Peyer's patch (tissue), 4 donors: ENCODE measurements at places on chromosomes 11 and 22.

DNA sequence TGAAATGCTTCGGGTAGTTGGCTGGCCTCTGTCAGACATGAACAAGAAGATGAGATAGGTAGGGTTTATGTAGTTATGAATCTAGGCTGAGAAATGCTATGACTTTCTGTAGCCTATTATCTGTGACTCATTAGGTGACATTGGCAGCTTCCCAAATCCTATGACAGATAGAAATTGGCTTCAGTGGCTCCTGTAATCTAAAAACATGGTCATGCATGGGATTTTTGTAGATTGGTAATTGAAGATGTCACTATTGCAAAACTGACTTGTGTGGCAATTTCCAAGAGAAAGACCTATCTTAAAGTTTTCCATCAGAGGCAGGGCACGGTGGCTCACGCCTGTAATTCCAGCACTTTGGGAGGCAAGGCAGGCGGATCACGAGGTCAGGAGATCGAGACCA lies 29.4 kb upstream of the GRIK4 start:
- DNase-seq: no peak

- no peak for DNase-seq
Measured at GRCh38 chr11:413120-414081, 1.4 kb downstream of the SIGIRR start.

DNA sequence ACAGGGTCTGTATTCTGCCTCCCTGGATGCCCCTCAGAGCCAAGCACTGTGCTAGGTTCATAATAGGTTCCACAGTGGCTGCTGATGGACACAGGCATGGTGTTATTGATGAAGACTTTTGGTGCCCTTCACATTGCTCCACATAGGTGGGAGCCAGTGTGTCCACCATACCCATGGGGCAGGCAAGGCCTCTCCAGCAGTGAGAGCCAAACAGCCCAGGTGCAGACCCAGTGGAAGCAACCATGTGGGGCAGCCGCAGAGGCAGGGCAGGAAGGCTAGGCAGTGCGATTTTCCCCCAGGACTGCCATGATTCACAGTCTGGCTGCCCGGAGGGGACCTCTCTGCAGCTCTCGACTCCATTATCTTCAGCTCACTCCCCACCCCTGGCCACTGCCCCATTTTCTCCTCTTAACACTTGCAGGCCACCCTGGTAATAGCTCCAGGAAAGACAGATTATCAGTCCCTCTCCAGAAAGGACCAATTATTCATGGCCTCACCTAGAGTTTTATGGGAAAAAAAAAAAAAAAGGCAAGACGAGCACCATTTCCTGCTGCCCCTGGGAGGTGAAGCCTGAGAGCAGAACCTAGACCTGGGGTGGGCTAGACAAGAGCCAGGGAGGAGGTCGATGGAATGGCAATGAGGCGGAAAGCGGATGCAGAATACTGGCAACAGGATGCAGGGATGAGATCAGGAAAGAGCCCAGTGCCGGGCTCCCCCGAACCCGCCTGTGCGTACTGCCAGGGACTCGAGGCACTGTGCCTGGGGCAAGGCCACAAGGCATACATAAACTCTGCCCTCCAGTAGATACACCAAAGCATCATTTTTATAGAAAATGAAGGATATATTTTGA lies 343.0 kb upstream of the NCAM1 start:
- no peak for DNase-seq

- no peak for DNase-seq
Measured at GRCh38 chr11:107741044-107741823, 29.4 kb upstream of the SLN start.

DNA sequence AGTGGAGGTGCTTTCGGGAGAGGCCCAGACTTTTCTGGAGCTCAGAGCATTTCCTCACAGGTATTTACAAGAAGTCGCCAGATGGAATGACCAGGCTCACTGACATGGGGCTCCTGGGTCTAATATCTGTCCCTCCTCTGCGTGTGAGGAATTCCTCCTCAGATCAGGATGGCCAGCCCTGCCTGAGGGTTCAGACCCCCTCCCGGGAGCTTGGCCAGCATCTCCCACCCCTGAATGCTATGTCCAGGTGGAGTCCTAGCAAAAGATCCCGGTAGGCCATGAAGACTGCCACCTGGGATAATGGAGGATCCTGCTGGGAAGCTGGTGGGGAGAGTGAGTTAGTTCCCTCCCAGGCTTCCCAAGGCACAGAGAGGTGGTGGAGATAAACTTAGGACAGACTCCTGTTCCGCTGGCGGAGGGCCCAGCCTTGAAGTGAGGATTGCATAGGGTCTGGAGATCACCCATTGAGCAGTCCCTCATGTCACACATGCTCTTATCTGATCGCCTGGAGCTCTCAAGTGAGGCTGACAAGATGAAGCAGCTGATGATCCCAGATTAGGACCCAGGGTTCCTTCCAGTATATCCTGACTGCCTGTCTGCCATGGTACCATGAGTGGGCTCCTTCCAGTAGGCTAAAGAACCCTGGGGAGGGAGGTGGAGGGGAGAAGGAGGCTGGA lies 5.7 kb downstream of the OAF start:
- DNase-seq: no peak

DNA sequence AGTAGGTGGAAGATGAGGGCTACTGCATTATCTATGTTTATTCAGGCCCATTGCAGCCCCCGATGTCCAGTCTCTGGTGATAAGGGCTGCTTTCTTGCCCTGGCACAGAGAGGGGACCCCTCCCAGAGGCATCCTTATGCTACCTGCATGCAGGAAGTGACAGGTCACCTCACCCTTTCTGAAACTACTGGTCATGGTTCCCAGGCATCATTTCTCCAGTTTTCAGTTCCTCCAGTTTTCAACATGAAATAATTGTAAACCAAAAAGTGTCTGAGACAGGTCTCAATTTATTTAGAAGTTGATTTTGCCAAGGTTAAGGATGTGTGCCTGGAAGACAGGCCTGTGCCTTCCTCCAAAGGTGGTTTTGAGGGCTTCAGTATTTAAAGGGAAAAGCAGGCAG lies 57.0 kb downstream of the CTTN start:
- no peak for DNase-seq

GRCh38 chr11:103488031-103488461 lies 378.8 kb downstream of the DYNC2H1 start:
- DNase-seq: no peak

DNA sequence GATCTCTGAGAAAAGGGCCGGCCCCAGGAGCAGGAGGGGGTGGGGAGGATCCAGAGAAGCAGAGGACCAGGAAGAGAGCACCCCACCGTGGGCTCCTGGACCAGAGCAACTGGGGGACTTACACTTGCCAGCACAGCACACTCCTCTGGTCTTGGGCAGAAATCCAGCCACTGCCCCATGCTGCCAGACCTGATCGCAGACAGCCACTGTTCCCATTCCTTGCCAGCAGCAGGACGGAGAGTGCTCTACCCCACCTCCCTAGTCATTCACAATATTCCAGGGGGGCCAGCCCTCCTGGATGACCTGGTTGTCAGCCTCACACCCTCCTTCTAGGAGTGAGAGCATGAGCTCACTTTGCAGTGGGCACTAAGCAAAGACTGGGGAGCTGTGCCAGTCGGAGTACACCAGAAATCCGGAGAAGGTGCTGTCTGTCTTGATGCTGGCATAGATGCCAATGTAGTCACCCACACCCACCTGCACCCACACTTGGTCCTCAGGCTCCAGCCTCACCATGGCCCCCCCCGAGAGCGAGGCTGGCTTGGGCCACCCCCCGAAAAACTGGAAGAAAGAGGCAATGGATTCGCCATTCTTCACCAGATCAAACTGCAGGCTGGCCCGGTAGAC lies 1.6 kb downstream of the C1QTNF5 start:
- DNase-seq: no peak

- no peak for DNase-seq
Measured at GRCh38 chr11:72716290-72716689, 35.9 kb downstream of the ARAP1 start.

- peak; percentile 46 for DNase-seq
Measured at GRCh38 chr11:6319001-6319703, 1.1 kb downstream of the CAVIN3 start.

DNA sequence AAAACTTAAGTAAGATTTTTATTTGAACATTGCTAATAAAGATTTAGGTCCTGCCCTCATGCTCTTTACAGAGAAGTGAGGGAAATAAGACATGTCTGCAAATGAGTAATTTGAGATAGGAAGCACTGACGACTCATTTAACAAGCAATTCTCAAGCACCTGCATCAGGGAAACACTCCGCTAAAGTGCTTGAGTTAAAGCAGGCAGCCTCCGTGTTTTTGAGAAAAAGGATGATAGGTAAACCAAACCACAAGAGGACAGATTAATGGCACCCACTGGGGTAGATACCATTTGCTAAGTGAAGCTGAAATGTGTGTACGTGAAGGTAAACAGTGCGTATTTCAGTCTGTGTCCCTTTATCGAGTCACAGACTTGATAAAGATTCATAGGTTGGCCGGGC lies 184.6 kb upstream of the CARD18 start:
- no peak for DNase-seq

- no peak for DNase-seq
Measured at GRCh38 chr11:111081021-111081511, 164.5 kb upstream of the POU2AF2 start.

DNA sequence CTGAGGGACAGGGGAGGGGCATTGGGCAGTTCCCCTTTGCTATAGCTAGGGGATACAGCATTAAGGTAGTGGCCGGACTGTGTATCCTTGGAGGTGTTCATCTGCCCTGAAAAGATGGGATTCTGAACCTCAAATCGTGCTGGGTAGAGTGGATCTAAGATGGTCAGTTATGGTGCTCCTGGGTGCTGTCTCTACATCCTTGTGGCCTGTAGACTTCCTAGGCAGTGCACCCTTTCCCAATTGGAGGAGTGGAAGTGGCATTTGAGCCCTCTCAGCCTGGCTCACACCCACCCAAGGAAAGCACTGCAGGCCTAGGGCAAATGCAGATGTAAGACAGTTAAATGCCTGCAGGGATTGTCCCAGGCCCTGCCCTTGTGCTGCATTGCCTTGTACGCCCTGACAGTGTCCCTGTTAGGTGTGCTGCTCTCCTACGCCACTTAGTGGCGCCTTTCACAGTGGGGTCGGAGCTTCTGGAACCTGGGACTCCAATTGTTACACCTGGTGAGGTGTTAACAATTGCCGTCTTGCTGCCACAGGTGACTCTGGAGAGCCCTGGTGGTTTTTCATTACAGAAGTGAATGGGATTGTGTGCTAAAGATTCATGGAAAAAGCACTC lies 35.0 kb downstream of the PPFIBP2 start:
- DNase-seq: peak; percentile 69

GRCh38 chr11:65792456-65792855 lies 5.6 kb downstream of the OVOL1 start:
- DNase-seq: no peak

DNA sequence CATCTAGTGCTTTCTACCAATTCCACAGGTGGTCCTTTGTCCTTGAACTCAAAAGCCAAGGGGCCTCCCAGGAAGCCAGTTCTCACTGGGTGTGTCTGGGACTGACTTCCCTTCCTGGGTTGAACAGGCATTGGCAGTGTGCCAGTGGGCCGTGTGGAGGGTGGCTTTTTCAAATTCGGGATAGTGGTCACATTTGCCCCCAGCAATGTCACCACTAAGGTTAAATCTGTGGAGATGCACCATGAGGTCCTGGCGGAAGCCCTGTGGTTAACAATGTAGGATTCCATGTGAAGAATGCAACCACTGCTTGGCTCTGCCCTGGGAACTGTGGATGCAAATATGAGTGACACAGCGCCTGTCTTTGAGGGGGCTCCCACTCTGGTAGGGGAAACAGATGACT lies 53.2 kb upstream of the MTNR1B start:
- DNase-seq: no peak

DNA sequence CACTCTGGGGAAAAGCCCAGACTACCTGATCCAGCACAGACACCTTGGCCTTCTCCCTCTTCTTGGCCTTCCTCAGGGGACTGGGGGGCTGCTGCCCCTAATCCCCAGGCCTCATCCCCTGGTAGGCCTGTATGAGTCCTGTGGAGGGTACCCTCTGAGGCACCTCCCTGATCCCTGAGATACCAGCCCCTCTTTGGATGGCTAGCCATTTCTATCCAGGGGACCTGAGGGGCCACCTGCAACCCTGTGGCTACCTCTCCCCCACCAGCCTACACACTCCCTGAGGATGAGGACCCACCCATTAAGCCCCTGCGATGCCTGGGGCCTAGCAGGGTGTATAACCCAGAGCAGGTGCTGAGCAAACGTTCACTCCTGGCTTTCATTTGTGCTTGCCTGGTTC lies 54.6 kb downstream of the HIRA start:
- no peak for DNase-seq

- no peak for DNase-seq
Measured at GRCh38 chr11:57294225-57295131, 30.3 kb downstream of the TNKS1BP1 start.

DNA sequence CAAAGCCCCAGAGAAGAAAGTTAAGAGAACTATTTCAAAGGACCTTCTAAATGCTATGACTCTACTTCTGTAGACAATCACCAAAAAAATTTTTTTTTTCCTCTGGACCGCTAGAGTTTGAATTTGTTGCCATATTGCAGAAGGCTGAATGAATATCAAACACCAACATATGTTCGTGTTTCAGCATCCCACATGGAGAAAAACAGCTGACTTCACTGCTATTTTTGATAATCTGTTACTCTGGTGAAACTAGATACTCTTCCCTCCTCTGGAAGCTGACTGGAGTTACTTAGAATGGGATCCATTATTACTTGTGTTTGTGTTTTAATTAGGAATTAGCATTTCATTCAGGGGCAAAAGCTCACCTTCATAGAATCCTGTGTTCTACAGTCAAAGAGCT lies 447.0 kb downstream of the AASDHPPT start:
- DNase-seq: no peak

- peak; percentile 20 for DNase-seq
Measured at GRCh38 chr11:2768471-2769408, 68.9 kb upstream of the KCNQ1OT1 start.

GRCh38 chr22:39972641-39973040 lies 12.4 kb downstream of the TMA7B start:
- DNase-seq: no peak

DNA sequence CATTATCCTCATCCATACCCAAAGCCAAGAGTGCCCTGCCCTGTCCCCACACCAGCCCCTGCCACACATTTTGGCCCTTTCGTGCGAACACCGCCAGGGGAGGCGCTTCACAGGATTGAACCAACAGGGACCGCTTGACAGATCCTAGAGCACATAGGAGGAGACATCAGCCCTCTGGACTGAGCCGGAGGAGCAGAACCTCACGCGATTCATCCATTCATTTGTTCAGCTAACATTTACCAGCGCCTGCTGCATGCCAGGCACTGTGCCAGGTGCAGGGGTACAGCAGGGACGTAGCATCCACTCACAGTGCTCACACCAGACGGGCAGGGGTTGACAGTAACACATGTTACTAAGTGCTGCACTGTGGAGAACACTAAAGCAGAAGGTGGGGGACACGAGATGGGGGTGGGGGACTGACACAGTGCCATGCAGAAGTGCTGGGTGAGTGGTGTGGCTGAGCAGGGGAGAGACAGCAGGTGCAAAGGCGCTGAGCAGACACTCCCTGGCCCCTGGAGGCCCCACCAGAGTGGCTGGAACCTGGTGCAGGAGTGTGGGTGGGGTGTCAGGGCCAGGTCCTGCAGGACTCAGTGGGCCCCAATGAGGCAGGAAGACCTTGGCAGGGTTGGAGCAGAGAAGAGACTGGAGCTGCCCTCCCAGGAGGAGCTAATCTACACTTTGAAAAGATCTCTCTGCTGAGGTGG lies 3.4 kb downstream of the GNAZ start:
- DNase-seq: peak; percentile 39

GRCh38 chr11:130992788-130993187 lies 76.5 kb upstream of the SNX19 start:
- DNase-seq: no peak

GRCh38 chr11:70467201-70468085 lies 69.1 kb downstream of the CTTN start:
- peak; percentile 71 for DNase-seq
